ENCODE measurements at places on chromosomes 1 and 21.
A peak's percentile ranks its signal among the peaks of the same experiment; 100 is the strongest.

GRCh38 chr1:228304766-228305395 is 97.0 kb downstream of the OBSCN start:
- no peak for DNase-seq

DNA sequence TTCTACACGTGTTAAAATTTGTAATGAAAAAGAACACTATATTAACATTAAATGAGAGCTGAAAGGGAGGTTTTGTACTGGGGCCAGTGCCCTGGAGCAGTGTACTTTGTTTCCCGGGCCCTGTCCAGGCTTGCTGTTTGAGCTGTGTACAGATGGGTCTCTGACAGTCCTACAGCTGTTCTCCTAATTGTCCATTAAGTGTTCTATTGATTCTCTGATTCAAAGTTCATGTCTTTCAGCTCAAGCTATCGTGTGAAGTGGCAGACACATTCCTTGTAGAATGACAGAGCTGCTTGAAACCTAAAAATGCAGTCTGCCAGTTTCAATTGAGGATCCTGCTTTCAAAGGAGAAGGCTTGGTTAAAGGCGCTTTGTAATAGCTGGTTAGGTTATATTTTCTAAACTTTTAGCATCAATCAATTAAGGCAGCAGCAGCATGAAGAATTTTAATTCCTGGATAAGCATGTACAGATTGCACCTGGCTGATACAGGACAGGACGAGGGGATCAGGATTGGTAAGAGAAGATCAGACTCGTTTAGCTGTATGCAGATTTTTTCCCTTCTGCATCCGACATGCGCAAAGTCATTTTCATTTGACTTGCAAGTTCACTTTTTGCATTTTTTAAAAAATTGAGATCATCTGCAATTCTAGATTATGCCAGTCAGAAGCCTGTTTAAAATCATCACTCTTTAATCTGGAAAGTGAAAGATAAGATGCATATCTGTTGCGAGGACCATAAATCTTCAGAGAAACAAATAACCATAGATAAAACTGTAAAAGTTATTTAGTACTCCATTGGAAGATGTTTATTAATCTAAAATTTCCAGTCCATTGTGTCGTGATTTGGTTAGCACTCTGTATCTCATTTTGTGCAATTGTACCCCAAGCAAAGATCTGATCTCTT is 98.5 kb downstream of the ATG4C start:
- no peak for DNase-seq

- no peak for DNase-seq
Observed at GRCh38 chr1:14697353-14697752, 98.9 kb downstream of the KAZN start.

GRCh38 chr1:179141592-179142251 is 59.9 kb downstream of the TOR3A start:
- peak; percentile 85 for DNase-seq

GRCh38 chr1:216807696-216808095 is 84.5 kb upstream of the ESRRG start:
- peak; percentile 72 for DNase-seq

DNA sequence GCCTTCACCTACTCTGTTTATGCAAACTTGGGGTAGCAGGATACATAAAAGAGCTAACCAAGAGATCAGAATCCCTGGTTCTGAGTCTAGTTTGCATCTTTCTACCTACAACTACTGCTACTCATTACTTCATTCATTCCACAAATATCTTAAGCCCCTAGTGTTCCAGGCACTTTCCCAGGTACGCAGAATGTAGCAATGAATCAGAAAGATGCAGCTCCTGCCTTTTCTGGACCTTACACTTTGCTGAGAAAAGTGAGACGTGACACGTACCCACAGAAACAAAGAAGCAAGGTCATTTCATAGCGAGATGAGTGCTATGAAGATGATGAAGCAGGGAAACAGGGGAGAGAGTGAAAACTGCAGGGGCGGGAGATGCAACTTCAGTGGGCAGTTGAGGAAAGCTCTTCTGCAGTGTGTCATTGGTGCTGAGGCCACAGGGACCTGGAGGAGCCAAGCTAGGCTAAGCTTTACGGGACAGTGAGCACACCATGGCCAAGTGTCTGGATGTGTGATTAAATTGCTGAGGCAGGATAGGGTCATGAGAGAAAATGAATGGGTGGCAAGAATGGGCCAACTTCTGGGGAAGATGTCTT is 167.9 kb downstream of the TNFSF18 start:
- DNase-seq = no peak

- no peak for DNase-seq
Observed at GRCh38 chr1:89530444-89531089, 5.9 kb downstream of the LRRC8B start.

- no peak for DNase-seq
Observed at GRCh38 chr1:175873290-175873935, 130.0 kb upstream of the TNR start.

- peak; percentile 53 for DNase-seq
Observed at GRCh38 chr1:21368515-21369289, 71.2 kb upstream of the NBPF3 start.

DNA sequence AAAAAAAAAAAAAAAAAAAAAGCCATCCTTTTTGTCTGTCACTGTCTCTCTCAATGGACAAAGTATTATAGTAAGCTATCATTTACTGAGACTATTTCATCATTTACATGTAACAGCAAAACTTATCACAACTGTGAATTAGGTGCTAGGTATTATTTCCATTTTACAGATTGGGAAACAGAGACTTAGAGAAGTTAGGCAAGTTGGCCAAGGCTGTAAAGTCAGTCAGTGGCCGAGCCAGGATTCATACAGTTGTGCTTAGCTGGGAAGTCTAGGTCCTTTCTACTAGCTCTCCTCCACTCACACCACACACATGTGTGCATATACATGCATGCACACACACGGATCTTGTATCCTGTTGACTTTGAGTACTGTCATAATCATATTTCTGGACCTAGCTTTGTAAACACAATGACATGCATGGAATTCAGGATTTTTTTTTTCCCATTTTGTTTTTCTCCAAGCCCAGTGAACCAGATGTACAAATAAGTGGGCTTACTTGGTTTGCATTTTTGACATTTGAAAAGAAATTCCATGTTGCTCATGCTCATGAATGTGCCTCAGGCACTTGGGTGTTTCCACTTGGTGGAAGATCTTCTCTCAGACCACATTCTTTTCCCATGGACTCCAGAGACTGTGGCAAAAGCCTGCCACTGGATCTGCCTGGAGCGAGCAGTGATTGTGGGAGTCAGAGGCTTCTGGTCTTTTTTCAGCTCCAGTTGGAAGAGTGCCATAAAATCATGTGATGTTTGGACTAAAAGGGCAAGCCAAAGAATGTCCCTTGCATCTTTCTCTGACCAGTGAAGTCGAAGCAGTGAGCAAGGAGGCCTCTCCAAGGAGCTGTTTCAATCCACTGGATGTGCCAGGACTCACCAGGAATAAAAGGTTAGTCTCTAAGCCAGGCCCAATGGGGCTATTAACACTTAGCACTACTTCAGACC is 61.7 kb upstream of the DNAJC6 start:
- DNase-seq = peak; percentile 50

DNA sequence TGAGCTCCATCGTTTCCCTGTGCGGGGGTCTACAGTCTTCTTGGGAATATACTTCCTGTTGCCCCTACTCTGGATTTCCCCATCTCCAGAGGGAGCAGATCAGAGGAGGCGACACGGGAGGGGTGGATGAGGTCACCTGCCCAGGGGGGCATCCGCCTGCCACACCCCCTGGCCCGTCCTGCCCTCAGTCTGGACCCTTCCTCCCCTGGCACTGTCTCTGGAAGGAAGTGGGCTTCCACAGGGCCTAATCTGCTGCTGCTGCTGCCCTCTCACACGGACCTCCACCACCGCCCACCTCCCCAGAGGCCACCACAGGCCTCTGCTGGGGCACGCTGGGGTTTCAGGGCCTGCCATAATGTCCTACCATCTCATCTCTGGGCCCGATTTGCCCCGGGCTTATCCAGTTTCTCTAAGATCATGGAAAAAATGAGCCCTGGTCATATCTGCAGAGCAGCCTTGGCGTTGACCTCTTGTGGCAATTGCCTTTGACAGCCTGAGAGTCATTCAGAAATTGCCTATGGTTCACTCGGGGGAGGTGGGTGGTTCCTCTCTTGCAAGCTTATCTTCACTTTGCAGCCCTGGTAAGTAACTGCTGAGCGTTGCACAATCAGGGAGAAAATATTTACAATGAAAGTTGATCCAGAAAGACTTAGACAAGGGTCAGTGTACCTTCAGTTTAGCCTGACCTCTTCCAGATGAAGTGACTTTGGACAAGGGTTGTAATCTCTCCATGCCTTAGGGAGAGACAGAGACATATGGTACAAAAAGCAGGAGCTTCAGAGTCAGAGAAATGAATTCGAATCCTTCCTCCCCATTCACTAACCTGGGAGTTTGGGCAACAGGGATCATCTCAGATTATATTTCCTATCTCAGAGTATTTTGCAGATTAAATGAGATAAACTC is 252.4 kb downstream of the TOMM20 start:
- peak; percentile 41 for DNase-seq

DNA sequence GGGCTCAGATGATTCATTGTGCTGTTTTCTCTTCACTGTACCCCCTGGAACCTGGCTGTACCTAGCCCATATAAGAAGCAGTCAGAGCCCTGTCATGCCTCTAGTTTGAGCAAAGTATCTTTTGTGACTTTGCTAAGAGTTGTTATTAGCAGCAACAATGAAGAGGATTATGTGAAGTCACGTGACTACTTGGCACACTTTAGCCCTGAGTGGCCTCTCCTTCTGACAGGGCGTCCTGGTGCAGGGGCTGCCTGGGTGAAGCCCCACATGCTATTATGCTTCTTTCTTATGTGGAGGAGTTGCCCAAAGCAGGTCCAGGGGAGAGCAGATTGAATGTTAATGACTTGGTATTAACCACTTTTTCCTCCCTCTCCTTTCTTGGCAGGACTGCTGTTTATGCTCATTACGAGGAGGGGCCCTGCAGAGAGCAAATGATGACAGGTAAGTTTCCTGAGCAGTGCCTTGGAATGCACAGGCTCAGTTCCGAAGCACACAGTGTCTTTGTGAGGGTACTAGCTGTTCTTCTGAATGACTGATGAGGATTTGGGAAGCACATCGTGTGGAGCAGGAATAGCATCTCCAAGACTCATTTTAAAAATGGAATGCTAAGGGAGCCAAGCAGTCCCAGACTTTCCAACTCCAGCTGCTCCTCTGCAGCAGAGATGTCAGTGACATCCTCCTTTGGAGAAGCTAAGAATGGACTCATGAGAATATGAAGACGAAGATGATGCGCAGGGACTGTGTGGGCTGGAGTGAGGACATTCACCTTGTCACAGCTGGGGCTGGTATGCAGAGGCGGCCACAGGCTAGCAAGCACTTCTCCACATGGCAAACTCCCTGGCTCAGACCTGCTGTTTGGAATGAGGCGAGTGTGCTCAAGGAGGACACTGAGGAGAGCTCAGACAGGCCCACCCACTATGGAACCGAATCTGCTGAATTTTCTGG is 15.2 kb upstream of the ST3GAL3 start:
- DNase-seq = no peak

- no peak for DNase-seq
Observed at GRCh38 chr1:30879126-30879786, 29.3 kb downstream of the SDC3 start.

DNA sequence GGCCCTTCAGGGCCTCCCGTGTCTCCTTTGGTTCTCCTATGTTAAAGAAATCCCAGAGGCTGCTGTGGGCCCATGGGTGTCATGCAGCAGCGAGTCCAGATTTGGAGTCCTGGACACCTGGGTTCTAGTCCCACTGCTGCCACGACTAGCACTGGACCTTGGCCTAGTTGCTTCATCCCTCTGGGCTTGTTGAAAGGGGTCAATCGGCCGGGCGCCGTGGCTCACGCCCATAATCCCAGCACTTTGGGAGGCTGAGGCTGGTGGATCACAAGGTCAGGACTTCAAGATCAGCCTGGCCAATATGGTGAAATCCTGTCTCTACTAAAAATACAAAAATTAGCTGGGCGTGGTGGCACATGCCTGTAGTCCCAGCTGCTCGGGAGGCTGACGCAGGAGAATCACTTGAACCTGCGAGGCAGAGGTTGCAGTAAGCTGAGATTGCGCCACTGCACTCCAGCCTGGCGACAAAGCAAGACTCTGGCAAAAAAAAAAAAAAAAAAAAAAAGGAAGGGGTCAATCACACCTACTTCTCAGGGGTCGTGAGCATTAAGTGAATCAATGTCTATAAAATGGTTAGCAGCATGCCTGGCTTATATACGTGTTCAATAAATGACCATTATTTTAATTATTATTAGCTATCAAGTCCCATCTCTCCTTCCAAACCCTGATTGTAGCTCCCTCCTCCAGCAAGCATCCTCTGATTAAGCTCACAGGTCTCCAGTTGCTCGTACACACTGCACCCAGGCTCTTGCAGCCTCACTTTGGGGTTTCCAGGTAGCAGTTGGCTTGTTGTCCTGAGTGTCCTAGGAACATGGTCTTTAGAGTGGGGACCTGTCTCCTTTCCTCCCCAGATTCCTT is 43.8 kb downstream of the KIRREL1 start:
- DNase-seq = no peak

DNA sequence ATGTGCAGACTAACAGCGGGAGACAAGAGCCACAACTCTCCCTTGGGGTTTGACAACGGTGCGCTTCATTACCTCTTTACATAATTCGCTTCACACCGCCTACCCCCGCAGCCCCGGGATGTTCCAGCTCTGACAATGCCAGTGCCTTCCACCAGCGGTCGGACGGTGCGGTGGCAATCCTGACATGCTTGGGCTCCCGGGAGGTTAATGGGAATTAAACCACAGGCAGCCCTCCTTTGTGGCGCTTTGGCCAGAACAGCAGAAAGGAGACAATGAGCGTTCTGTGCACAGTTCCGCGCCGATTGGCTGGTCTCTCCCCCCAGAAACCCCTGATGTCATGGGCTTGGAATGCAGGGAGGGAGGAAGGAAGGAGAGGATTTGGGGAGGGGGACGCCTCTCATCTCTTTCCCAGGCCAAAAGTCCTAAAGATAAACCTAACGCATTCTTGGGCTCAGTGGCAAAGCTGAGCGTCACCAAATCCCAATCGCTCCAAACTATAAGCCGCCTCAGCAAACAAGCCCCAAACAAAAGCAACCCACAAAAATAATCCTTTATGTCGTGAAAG is 1.3 kb downstream of the CNN3 start:
- DNase-seq = peak; percentile 94

DNA sequence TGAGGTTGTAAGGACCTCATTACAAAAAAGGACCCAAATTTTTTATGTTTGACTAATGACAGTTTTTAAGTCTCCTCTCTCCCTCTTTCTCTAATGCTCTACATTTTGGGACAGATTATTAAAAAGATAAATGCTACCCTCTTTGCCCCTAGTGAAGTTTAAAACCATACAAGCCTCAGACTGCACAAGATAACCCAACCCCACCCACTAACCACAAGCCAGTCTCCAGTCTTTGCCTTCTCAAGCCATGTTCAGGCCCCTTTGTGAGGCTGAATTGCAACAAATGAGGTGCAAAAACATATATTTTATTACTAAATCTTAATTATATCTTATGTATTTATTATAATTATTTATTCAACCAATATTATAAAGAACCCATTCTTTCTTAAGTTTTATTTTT is 597.2 kb upstream of the BRINP3 start:
- no peak for DNase-seq

DNA sequence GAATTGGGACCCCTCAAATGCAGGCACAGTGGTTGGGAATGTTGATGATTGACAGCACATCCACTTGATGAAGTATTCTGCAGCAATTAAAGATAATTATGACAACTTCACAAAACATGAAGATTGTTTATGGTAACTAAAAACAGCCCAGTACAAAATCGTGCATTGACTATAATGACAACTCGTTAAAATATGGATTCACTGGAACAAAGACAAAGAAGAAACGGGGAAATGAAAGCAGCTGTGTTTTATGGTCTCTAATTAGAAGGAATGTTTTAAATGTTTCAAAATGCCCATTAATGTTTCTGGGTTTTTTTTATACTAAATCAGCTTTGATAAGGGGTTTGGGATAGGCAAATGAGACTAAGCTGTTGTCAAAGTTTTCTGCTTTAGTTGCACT is 36.1 kb downstream of the NIPAL3 start:
- DNase-seq = no peak

Data from astrocyte (in vitro differentiated cells and primary cell).